ENCODE measurements at places on chromosomes 12 and 14.

- DNase-seq: peak; percentile 49
Measured at GRCh38 chr12:32322354-32322753, 77.0 kb upstream of the FGD4 start.

GRCh38 chr12:50184261-50184660 lies 17.1 kb upstream of the CERS5 start:
- DNase-seq: no peak

GRCh38 chr14:100018482-100018881 lies 46.7 kb upstream of the EVL start:
- no peak for DNase-seq

- no peak for DNase-seq
Measured at GRCh38 chr12:28223858-28224257, 33.6 kb downstream of the CCDC91 start.

DNA sequence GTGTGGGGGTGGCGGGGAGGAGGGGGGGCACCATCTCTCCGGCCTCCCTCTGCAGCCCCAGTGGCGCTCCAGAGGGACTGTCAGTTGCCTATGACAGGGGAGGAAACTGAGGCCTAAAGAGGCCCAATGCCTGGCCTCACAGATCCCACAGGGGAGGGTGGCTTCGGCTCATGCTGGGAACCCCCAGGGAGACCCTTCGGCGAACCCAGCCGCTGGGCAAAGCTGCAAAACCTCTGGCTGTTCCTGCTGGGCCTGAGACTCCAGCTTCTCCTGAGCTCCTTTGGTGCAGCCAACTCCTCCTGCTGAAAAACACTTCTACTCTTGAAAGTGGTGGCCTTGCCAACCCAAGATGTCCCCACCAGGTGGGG lies 170.1 kb upstream of the RTL1 start:
- no peak for DNase-seq

DNA sequence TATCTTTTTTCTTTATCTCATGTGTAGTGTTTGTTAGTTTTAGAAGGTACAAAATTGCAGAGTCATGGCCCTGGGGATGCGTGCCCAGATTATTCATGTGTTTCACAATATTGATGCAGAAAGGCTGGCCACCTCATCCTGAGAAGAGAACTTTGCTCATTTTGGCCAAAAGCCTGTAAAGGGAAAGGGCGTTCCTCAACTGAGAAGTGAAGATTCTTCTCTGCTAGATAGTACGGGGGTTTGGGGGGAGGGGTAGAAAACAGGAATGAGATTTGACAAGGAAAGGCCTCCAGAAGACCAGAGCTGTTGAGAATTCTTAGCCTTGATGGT lies 1.7 kb downstream of the MGST1 start:
- DNase-seq: no peak

- no peak for DNase-seq
Measured at GRCh38 chr14:75769047-75769685, 108.1 kb downstream of the TTLL5 start.

GRCh38 chr12:89968151-89968700 lies 259.6 kb upstream of the ATP2B1 start:
- no peak for DNase-seq

DNA sequence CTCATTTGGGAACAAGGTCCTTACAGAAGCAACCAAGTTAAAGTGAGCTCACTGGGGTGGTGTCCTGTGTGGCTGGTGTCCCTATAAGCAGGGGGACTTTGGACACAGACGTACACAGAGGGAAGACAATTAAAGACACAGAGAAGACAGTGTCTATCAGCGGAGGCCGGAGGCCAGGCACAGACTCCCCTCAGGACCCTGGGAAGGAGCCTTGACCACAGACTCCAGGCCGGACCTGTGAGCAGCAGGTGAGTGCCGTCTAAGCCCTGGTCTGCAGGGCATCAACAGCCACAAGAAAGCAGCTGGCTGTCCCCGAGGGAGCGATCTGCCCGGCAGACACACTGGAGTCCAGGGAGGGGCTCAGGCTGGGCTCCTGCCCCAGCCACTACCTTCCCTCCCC lies 219.1 kb upstream of the C14orf180 start:
- DNase-seq: no peak

GRCh38 chr14:87863047-87863446 lies 129.9 kb downstream of the GALC start:
- DNase-seq: no peak

- DNase-seq: peak; percentile 70
Measured at GRCh38 chr12:2944401-2945047, 14.7 kb upstream of the TEAD4 start.

DNA sequence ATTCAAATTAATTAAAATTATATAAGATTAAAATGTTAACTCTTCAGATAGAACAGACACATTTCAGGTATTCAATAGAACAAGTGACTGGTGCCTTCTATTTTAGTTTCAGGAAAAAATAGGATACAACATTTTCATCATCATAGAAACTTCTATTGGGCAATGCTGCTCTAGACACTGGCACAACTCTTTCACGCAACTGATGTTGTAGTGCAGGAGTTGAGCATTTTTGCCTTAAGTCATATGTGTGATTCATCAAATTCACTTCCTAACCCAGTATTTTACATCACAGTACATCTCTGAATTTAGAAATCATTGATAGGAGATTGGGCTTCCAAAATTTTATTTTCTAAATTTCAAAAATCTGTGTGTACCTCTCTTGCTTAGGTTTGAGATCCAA lies 215.4 kb upstream of the DIO2 start:
- DNase-seq: no peak

GRCh38 chr14:91048265-91048664 lies 12.2 kb downstream of the RPS6KA5 start:
- DNase-seq: no peak

- no peak for DNase-seq
Measured at GRCh38 chr12:109222062-109222461, 87.0 kb downstream of the FOXN4 start.

- no peak for DNase-seq
Measured at GRCh38 chr12:25018146-25018545, 69.2 kb upstream of the BCAT1 start.

DNA sequence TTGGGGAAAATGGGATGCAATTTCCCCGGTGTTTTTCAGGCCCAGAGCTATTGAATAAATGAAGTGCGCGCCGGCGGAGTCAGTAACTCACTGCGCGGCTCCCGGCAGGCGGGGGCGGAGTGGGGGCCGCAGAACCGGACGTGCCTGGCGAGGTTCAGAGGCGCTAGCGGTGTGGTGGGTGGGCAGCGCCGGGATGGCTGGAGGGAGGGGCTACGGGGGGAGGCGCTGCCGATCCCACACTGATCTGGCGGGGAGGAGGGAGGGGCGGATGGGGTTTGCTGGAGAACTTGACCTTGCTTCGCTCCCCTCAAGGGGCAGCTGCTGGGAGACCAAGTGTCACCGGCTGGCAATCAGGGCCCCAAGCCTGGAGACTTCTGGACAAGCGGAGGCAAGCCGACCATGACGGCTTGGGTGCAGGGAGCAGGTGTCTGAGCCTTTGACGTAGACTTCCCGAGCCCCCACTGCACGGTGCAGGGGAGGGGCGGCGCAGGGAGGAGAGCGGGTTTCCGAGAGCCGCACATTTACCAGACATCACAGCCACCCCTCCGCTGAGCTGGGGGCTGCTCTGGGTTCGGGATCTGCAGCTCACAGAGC lies 174.1 kb upstream of the RTL1 start:
- no peak for DNase-seq

DNA sequence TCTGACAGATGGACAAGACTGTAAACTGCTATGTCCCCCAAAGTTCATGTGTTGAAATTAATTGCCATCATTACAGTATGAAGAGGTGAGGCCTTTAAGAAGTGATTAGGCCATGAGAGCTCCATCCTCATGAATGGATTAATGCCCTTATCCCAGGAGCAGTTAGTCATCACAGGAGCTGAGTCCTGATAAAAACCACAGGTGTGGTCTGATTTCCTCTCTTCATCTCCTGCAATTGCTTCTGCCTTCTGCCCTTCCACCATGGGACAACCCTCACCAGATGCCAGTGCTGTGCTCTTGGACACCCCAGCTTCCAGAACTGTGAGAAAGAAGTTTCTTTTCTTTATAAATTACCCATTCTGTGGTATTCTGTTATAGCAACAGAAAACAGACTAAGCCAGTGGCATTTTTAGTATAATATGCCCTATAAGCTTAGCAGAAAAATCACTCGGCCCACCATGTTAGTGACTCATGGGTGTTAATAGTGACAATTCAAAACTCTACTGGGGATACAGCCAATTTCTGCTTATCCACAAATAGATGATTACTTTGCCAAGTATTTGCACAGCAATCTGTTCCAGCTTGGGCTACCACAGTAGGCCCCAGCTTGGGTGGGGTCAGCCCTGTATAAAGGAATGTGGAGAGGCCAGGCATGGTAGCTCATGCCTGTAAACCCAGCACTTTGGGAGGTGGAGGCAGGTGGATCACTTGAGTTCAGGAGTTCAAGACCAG lies 129.0 kb upstream of the BCL2L14 start:
- DNase-seq: no peak

All from cerebellar nuclear complex (tissue), 1 donor.